ENCODE measurements at places on chromosomes 6 and 20.

DNA sequence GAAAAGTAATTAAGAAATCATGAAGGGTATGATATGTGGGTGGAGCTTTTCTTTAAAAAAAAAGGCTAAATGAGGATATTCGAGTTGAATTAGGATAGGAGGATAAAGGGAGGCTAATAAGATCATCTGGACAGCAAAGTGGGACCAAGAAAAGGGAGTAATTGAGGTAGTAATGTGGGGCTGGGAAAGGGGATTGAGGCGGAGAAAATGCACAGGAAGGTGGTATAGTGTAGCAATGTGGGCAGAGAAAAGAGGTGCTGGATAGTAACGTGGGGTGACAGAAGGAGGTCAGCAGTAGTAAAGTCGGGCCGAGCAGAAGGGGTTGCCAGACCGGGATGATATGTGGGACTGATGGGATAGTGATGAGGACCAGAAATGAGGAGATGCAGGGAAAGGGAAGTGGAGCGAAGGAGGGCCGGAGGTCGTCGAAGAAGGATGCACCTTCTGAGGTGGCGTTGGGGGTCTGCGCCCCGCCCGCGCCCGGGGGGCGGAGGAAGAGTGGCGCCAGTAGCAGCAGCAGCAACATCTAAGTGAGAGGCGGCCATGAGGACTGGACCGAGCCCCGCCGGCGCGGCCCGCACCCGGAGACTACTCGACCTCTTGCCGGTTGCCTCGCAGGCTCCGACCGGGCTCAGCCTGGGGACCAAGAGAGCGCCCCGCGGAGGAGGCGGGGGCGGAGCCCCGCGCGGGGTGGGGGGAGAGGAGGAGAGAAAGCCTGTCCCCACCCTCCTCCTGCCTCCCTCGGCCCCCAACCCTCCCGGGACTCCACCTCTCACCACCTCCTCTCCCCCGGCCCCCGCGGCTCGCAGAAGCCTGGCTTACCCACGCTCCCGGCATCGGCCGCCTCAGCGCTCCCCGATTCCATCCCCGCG, 887 bp downstream of the GABBR1 start:
- no peak overlapping the region for H3K27ac ChIP-seq
- peak overlapping the region; percentile 67 for H3K4me3 ChIP-seq
- peak; percentile 81 for DNase-seq
- H3K4me1 ChIP-seq = peaks cover 23% of the 10 kb centered on the region
- no peaks in the 10 kb centered on the region for H3K36me3 ChIP-seq
- H3K27me3 ChIP-seq = no peaks in the 10 kb centered on the region

GRCh38 chr20:43243672-43244269, 54.1 kb upstream of the PTPRT start:
- H3K27me3 ChIP-seq = no peaks in the 10 kb centered on the region
- H3K4me3 ChIP-seq = no peak overlapping the region
- no peaks in the 10 kb centered on the region for H3K4me1 ChIP-seq
- no peaks in the 10 kb centered on the region for H3K36me3 ChIP-seq
- no peak overlapping the region for H3K27ac ChIP-seq
- DNase-seq = peak; percentile 54

DNA sequence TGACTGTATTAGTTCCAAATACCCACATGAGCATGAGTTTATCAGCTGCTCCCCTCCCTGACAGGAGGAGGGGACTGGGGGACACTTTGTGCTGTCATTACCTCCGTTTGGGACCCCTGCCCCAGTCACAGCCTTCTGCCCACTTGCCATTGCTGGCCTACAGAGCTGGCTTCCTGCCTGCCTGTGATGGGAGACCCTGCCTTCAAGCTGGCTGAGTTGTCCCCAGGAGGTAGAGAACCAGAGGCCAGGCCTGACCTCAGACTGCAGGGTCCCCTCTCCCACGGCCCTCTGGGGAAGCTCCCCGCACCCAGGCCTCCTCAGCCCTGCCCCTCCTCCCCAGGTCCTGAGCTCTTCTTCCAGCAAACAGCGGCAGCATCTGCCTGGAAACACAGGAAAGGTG, 105.5 kb downstream of the JPH2 start:
- no peaks in the 10 kb centered on the region for H3K27me3 ChIP-seq
- H3K4me1 ChIP-seq = no peaks in the 10 kb centered on the region
- no peak overlapping the region for H3K27ac ChIP-seq
- no peak for DNase-seq

DNA sequence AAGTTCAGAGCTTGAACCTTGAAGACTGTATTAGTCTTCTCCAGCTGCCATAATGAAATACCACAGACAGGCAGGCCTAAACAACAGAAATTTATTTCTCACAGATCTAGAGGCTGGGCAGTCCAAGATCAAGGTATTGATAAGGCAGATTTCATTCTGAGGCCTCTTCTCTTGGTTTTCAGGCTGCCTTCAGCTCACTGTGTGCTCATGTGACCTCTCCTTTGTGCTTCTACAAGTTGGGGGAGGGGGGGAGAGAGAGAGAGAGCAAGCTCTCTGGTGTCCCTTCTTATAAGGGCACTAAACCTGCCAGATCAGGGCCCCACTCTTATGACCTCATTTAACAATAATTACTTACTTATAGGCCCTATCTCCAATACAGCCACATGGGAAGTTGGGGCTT, 102.6 kb upstream of the RSPO3 start:
- no peak for DNase-seq
- no peak overlapping the region for H3K27ac ChIP-seq
- no peaks in the 10 kb centered on the region for H3K36me3 ChIP-seq
- H3K4me1 ChIP-seq = peaks cover 3% of the 10 kb centered on the region
- H3K4me3 ChIP-seq = no peak overlapping the region

GRCh38 chr6:13038741-13039190, 289.6 kb downstream of the TBC1D7 start:
- no peak for DNase-seq
- H3K4me1 ChIP-seq = no peaks in the 10 kb centered on the region
- no peaks in the 10 kb centered on the region for H3K36me3 ChIP-seq
- H3K27me3 ChIP-seq = no peaks in the 10 kb centered on the region
- no peak overlapping the region for H3K27ac ChIP-seq

GRCh38 chr6:147772724-147773123, 264.2 kb downstream of the SAMD5 start:
- no peaks in the 10 kb centered on the region for H3K36me3 ChIP-seq
- no peaks in the 10 kb centered on the region for H3K4me1 ChIP-seq
- H3K4me3 ChIP-seq = no peak overlapping the region
- H3K27me3 ChIP-seq = no peaks in the 10 kb centered on the region

DNA sequence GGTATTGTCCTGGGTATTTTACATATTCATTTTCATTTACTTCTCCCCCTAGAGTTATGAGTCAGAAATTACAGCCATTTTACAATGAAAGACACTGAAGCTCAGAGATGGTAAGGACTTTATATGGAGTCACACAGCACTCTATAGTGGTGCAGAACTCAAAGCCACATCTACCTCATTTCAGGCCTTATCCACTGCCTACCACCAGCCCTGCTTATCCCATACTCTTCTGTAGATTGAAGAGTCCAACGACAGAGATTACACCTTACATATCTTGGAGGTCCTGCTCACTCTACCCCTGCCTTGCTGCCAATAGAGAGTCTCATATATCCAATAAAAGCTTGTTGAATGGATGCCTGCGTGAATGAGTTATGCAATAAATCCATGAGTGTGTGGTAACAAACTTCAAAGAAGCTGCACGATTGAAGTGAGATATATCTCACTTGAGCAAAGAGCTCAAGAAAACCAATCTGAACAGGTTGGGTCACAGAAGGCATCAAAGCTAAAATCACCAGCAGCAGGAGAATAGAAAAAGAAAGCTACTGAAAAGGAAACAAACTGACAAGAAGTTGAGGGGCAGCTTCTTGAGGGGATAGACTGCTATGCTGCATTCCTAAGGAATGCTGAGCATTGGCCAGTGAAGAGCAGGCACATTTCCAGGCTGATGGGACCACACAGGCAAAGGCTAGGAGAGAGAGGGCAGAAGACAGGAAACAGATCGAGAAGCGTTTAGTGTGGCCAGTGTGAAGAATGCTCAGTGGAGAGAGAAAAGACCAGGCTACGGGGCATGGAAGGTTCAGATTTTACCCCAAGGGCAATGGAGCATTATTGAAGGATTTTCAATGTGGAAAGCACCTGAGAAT, 585.6 kb downstream of the DHX35 start:
- H3K4me3 ChIP-seq = no peak overlapping the region
- no peaks in the 10 kb centered on the region for H3K36me3 ChIP-seq
- no peak for DNase-seq
- H3K27ac ChIP-seq = no peak overlapping the region

- H3K4me3 ChIP-seq = no peak overlapping the region
- no peak for DNase-seq
- no peaks in the 10 kb centered on the region for H3K4me1 ChIP-seq
- H3K36me3 ChIP-seq = 0 out of 2 replicates have a peak, but pooled peaks cover 2% of the 10 kb centered on the region
- H3K27ac ChIP-seq = no peak overlapping the region
Measured at GRCh38 chr6:26599134-26599533, 2.4 kb downstream of the ABT1 start.

DNA sequence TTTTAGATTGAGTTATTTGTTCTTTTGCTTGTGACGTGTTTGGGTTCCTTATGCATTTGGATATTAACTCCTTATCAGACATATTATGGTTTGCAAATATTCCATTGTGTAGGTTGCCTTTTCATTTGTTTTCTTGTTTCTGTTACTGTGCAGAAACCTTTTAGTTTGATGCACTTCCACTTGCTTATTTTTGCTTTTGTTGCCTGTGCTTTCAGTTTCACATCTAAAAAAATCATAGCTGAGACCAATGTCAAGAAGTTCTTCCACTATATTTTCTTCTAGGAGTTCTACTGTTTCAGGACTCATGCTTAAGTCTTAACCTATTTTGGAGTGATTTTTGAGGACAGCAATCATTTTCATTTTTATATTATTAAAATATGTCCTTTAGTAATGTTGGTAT, 113.5 kb downstream of the EPM2A start:
- H3K27ac ChIP-seq = no peak overlapping the region
- no peak for DNase-seq
- no peaks in the 10 kb centered on the region for H3K4me1 ChIP-seq

GRCh38 chr6:83708546-83708969, 343 bp downstream of the SNAP91 start:
- H3K27ac ChIP-seq = no peak overlapping the region
- peak overlapping the region; percentile 79 for H3K4me3 ChIP-seq
- no peaks in the 10 kb centered on the region for H3K36me3 ChIP-seq
- 0 out of 2 replicates have a peak, but pooled peaks cover 2% of the 10 kb centered on the region for H3K4me1 ChIP-seq
- peaks cover 31% of the 10 kb centered on the region for H3K27me3 ChIP-seq
- peak; percentile 2 for DNase-seq

- no peak overlapping the region for H3K4me3 ChIP-seq
- peaks cover 9% of the 10 kb centered on the region for H3K4me1 ChIP-seq
- no peak overlapping the region for H3K27ac ChIP-seq
- no peak for DNase-seq
Measured at GRCh38 chr20:41398408-41398807, 31.8 kb upstream of the EMILIN3 start.

DNA sequence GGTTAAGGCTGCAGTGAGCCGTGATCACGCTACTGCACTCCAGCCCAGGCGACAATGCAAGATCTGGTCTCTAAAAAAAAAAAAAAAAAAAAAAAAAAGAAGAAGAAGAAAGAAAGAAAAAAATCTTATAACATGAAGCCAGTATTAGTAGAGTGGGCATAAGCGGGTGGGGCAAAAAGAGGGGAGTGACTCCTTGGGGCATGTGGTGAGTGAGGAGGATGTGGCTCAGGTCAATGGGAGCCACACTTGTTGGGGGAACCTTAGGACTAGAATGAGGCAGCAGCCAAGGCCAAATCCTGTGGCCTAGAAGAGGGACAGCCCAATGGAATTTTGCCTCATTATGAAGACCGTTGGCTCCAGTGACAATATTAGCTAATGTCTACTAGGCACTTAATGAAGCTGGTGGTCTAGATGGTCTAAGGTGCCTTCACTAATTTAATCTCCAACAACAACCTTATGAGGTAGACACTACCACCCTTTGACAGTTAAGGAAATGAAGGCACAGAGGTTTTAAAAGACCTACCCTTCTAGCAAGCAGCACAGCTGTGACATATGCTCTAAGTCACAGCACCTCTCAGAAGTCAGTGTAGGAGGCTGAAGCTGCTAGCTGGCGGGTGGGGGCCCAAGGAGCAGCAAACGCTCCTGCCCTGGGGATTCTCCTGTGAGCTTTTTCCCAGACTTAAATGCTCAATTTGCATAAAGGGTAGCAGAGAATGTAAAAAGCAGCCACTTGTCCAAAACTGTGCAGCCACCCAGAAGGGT, 23.6 kb upstream of the ARMC12 start:
- no peak overlapping the region for H3K4me3 ChIP-seq
- H3K4me1 ChIP-seq = peaks cover 14% of the 10 kb centered on the region

DNA sequence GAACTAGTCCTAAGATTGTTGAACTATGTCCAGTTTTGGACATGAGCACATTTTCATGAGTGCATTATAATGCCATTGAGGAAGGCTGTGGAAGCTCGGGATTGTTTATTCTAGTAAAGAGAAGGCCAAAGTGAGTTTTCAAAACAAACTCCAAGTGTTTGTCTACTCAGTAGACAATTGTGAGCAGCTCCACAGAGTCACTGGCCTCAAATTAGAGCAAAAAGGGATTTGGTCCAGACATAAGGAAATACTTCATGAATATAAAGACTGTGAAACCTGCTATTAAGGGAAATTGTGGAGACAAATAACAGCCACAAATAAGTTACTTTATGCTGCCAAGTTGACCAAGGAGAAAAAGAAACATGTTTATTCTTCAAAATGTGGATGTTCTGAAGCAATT, 42.6 kb upstream of the PREP start:
- no peak overlapping the region for H3K4me3 ChIP-seq
- H3K36me3 ChIP-seq = no peaks in the 10 kb centered on the region
- DNase-seq = no peak

- H3K4me1 ChIP-seq = no peaks in the 10 kb centered on the region
- H3K36me3 ChIP-seq = no peaks in the 10 kb centered on the region
- H3K27ac ChIP-seq = no peak overlapping the region
- no peak overlapping the region for H3K4me3 ChIP-seq
- DNase-seq = no peak
Measured at GRCh38 chr20:57167971-57168701, 98.3 kb downstream of the BMP7 start.

- no peaks in the 10 kb centered on the region for H3K27me3 ChIP-seq
- DNase-seq = no peak
- H3K4me1 ChIP-seq = no peaks in the 10 kb centered on the region
- H3K36me3 ChIP-seq = no peaks in the 10 kb centered on the region
- H3K4me3 ChIP-seq = peak overlapping the region; percentile 93
Measured at GRCh38 chr6:27281105-27281539, 31.0 kb downstream of the POM121L2 start.

DNA sequence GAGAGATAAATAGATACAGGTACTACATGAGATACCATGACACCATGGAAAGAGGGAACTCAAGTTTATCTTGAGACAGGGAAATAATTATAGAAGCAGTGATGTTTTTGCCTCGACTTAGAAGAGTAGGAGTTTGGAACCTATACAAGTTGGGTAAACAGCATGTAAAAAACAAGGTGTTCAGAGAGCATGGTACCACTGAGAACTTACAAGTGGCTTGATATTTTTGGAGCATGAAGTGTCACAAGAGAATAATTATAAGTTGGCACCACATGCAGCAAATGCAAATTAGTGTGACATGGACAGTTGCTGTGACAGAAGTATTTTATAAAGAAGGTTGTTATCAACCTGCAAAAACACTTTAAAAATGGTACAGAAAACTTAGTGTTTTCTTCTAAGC, 47.1 kb upstream of the SCAF8 start:
- no peaks in the 10 kb centered on the region for H3K36me3 ChIP-seq
- H3K4me3 ChIP-seq = no peak overlapping the region
- DNase-seq = no peak
- H3K4me1 ChIP-seq = no peaks in the 10 kb centered on the region

All from H1 (cell line).